Kasumi-1 (cell line): ENCODE measurements at places on chromosomes 1 and 21.

- DNase-seq: no peak
Observed at GRCh38 chr21:34279285-34279684, 84.5 kb upstream of the KCNE2 start.

GRCh38 chr1:111082421-111083203, 57.3 kb downstream of the DRAM2 start:
- DNase-seq: no peak

DNA sequence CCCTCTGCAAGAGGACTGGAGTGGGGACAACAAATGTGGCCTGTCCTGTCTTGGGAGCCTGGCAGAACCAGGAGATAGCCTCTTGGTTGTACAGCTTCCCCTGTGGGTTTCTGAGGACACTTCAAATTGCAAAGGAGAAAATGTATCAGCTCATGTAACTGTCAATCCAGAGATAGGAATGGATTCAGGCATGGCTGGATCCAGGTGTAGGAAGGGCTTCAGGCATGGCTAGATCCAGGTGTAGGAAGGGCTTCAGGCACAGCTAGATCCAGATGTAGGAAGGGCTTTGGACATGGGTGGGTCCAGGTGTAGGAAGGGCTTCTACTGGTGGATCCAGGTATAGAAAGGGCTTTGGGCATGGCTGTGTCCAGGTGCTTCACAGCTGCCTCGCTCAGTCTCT, 30.9 kb downstream of the TP73 start:
- DNase-seq: no peak

DNA sequence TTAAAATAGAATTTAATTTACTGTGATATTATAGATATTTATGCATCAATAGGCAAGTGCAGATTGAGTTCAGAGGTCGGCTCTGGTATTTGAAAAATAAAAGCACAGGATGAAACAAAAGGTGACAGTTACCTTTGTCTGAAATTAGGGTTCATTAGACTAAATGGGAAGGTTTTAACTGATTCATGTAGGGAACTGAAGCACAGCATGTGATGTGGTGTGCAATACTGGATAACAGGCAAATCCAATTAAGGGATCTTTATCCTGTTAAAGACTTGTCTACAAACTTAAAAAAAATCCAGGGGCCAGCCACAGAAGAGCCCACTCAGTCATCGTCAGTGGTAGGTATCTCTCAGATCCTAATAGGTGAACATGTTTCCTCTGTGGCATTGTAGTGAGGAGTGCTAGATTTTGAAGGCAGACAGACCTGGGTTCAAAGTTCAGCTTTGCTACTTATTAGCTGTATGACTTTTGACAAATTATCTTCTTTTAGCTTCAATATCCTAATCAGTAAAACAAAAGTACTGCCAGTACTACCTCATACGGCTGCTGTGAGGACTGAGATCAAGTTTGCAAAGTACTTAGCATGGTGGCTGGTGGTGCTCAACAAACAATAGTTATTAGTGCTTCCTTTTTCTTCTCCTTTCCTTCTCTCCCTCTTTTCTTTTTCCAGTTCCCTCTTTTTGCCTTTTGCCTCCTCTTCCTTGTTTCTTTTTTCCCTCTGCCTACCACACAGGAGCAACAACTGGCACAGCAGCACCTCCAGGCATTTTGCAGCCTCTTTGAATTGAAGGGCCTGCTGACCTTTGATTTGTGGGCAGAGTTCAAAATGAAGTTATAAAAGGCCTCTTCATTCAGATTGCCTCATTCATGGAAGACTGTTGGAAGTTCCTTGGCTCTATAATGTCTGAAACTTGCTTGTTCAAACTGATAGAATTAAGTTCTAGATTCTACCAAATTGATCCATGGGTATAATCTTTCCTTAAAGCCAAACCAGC, 44.9 kb upstream of the FOXD3 start:
- DNase-seq: no peak

DNA sequence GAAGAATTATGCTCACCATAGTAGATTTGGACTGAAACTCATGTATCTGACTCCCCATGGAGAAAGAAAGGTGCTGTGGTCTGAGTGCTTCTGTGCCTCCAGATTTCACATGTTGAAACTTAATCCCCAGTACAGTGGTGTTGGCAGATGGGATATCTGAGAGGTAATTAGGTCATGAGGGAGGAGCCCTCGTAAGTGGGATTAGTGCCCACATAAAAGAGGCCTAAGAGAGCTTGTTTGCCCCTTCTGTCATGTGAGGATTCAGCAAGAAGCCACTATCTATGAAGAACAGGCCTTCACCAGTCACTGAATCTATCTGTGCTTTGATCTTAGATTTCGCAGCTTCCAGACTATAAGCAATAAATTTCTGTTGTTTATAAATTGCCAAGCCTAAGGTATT, 150.1 kb downstream of the PLPP3 start:
- no peak for DNase-seq
